ENCODE measurements at places on chromosomes 16 and 17.

GRCh38 chr17:30104575-30105339 is 11.9 kb upstream of the NSRP1 start:
- DNase-seq = peak; percentile 83

DNA sequence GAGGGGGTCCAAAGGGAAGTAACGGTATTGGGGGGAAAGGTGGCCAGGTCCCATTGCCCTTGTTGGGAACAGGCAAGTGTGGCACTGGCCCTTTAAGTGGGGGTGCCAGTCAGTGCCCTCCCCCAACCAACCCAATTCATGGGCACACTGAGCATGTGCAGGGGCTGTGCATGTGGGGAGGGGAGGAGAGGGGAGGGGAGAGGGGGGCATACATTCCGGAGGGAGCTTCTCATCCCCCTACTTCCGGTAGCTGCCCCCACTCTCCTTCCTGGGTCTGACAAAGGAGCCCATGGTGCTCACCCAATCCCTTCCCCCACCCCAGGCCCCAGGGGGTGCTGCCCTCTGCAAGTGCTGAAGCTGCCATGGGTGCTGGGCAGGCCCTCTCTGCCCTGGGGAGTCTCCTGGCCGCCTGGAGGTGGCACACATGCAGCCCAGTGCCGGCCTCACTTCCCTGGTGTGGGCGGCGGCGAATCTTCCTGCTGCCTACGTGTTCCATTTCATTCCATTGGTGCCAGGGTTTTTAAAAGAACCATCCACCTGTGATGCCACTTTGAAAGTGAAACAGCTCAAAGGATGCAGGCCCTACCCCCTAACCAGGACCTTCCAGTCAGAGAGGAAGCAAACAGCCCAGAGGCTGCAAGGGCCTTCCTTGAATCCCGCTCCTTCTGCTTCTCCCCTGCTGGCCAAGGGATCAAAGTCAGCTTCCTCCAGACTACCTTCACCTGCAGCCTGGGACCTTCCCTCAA is 11.0 kb downstream of the HEXIM2 start:
- peak; percentile 95 for DNase-seq

DNA sequence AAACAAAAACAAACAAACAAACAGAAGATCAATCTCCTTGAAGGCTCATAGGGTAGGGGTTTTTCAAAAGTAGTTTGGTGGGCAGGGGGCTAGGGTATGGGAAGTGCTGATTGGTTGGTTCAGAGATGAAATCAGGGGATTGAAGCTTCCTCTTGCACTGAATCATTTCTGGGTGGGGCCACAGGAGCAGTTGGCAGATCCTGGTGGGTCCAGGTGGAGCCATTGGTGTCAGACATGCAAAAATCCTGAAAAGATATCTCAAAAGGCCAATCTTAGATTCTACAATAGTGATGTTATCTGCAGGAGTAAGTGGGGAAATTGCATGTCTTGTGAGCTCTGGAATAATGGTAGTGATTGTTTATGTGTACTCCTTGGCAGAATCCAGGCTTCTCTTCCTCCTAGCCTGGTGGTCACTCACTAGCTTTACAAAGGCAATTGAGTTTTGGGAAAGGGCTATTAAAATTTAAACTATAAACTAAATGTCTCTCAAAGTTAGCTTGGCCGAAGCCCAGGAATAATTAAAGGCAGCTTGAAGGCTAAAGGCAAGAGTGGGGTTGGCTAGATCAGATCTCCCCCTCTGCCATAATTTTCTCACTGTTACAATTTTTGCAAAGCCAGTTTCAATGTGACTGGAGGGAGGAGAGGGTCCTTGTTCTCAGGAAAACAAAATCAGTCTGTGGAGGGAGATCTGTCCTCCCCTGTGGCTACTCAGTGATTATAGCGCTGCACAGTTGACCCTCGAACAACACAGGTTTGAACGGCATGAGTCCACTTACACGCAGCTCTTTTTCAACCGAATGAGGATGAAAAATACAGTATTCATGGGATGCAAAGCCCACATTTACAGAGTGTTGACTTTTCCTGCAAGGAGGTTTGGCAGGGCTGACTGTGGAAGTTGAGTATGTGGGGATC is 45.2 kb downstream of the RNF112 start:
- no peak for DNase-seq

DNA sequence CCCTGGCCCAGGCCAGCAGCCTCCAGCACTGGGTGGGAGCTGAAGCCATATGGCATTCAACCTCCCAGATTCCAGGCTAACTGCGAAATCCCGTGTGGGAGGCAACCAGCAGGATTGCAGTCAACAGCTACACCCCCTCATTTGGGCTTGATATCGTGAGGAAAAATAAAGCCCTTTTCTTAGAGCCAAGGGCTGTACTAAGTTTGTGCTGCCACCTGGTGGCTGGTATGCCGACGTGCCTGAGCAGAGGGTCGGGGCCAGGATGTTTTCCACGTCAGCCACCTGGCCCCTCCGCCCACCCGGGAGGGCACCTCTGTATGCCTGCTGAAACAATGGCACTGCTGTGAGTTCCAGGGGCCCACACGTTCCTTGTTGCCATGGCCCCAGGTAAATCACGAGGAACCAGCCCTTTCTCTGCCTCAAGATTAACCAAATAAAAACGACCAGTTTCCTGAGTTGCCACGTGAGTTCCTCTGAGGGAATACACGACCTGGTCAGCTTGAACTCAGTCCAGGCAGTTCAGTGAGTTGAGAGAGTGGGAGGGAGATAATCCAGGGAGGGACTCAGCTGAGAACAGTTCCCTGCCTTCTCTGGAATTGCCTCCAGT is 9.0 kb downstream of the TMEM98 start:
- peak; percentile 67 for DNase-seq

DNA sequence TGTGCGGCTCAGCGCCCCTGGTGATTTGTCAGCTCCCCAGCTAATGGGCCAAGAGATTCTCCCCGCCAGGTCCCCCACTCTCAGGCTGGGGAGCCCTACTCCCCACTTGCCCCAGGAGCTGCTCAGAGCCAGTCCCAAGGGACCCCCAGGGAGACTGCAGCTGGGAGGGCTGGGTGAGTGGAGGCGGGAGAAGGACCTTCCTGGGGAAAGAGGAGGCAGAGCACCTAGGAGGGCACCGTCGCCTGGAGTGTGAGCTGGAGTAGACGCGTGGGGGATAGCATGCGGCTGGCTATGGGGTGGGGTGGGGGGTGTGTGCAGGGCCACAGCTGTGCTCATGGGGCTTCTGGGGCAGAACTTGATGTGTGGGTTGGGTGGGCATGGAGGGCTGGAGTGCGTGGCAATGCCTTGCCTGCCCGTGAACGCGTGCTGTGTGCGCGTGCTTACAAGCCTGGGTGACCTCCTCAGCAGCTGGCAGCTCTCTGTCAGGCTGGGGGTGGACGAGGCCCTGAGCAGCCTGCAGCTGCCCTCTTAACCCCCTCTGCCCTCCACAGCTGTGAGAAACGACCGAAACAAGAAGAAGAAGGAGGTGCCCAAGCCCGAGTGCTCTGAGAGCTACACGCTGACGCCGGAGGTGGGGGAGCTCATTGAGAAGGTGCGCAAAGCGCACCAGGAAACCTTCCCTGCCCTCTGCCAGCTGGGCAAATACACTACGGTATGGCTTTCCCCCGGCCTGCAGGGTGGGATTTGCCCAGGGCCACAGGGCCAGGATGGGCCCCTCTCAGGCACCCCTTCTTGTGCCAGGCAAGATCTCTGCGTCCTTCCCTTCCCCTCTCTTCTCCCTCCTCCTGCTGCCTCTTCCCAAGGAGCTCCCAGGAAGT is 12.9 kb downstream of the GJD3 start:
- no peak for DNase-seq

DNA sequence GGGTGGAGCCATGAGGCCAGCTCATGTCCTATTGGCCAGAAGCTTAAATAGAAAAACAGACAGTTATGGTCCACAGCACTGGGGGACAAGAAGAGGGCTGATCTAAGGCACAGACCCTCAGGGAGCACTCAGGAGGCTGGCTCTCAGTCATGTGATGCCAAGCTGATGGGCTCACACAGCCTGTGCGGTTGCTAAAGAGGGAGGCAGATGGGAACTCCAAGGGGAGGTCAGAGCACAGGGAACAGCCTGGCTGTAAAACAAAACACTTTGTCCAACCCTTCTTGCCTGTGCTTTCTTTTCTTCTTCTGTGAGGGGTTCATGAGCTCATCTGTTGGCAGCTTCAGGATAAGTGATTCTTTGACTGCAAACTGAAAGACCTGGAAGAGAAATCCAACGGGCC is 27.2 kb downstream of the CNTNAP1 start:
- no peak for DNase-seq

DNA sequence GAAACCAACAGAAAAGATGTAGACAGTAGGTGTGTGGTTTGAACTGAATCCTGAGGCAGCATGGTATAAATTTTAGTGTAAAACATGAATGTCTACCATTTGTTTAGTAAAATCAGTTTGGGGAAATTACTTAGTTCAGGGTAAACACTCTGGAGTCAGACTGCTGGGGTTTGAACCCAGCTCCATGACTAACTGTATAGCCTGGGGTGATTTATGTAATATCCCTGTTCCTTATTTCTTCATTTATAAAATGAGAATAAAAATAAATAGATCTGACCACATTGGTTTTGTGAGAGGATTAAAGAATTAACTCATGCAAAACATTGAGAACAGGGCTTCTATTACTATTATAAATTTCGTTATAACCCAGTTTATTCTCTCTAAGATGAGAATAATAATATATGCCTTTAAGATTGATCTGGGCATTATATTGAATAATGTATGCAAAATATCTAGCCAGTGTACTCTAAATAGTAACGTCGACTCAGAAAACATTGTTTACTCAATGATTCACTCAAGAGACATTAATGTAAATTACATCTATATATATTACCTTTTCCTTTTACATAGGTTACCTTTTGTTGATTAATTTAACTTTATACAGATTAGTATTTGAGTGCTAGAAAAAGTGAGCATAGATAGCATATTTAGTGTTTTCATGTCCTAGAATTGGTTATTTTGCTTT is 120.6 kb upstream of the KCNJ16 start:
- peak; percentile 22 for DNase-seq

GRCh38 chr16:23401139-23401538 is 51.9 kb downstream of the COG7 start:
- DNase-seq = no peak

- no peak for DNase-seq
These were observed 41.1 kb downstream of the AMFR start for GRCh38 chr16:56384074-56384721.

- no peak for DNase-seq
These were observed 1.7 kb upstream of the CBX4 start for GRCh38 chr17:79840989-79841286.

- DNase-seq = peak; percentile 95
These were observed 10.0 kb downstream of the POLDIP2 start for GRCh38 chr17:28347261-28347891.

GRCh38 chr17:163514-164098 is 17.8 kb downstream of the DOC2B start:
- no peak for DNase-seq

GRCh38 chr17:43308999-43309398 is 75.2 kb upstream of the RNU2-1 start:
- DNase-seq = no peak

- DNase-seq = no peak
These were observed 18.4 kb downstream of the FA2H start for GRCh38 chr16:74756203-74756602.

DNA sequence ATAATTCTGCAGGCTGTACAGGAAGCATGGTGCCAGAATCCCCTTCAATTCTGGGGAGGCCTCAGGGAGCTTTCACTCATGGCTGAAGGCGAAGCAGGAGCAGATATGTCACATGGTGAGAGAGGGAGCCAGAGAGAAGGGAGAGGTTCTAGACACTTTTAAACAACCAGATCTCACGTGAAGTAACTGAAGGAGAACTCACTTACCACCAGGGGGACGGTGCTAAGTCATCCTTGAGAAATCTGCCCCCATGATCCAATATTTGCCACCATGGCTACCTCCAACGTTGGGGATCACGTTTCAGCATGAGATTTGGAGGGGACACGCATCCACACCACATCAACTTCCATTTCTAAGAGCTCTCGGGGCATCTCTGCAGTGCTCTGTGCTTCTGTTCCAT is 37.4 kb upstream of the GNA13 start:
- no peak for DNase-seq

DNA sequence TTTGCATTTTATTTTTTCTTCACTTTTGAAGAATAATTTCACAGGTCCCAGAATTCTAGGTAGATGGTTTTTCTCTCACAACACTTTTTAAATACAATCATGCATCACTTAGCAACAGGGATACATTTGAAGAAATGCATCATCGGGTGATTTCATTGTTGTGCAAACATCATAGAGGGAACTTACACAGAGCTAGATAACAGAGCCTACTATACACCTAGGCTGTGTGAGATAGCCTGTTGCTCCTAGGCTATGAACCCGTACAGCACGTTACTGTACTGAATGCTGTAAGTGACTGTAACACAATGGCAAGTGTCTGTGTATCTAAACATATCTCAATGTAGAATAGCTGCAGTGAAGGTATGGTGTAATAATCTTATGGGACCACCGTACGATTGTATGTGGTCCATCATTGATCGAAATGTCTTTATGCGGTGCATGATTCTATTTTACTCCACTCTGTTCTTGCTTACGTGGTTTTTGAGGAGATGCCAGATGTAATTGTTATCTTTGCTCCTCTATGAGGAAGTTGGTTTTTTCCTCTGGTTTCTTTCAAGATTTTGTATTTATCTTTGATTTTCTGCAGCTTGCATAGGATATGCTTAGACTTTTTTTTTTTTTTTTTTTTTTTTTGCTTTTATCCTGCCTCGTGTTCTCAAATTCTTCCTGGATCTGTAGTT is 35.5 kb upstream of the TMEM92 start:
- DNase-seq = no peak

GRCh38 chr17:50571681-50572080 is 11.2 kb downstream of the CACNA1G start:
- DNase-seq = no peak

GRCh38 chr16:27404163-27404823 is 2.3 kb downstream of the IL21R start:
- no peak for DNase-seq

- DNase-seq = no peak
These were observed 948 bp downstream of the UTP18 start for GRCh38 chr17:51261024-51261963.

DNA sequence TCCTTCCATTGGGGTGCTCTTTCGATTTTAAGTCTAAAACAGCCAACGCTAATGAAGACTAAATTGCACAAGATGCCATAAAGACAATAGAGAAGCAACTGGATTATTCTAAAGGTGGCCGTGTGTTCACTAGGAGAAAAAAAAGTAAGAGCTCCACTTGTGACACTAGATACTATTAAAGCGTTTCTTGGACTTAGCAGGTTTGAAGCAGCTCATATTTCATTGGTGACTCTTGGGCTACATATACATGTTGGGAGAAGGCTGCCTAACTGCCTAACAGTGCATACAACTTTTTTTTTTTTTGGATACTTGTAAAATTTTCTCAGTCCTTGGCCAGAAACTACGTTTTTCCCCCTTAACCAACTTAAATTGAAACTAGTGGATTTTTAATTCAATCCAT is 111.8 kb upstream of the NOG start:
- no peak for DNase-seq

GRCh38 chr16:89401641-89402445 is 88.5 kb downstream of the ANKRD11 start:
- no peak for DNase-seq

- no peak for DNase-seq
These were observed 705 bp upstream of the CDRT4 start for GRCh38 chr17:15468126-15468525.

Measured in EL (cell line).